ENCODE measurements at places on chromosomes 4 and X. TPM values are rescaled to one million over a fixed set of nuclear protein-coding genes. Genes with fewer than 3 reads are reported as not detected.

- no peaks in the 10 kb centered on the region for H3K27me3 ChIP-seq
- H3K4me1 ChIP-seq = peaks cover 11% of the 10 kb centered on the region
These were observed 165.7 kb downstream of the RAPGEF2 start for GRCh38 chr4:159268607-159269006.

GRCh38 chrX:135536877-135537276 lies 16.4 kb downstream of the INTS6L start:
- no peak overlapping the region for H3K27ac ChIP-seq
- peaks cover 6% of the 10 kb centered on the region for H3K4me1 ChIP-seq
- no peak overlapping the region for H3K4me3 ChIP-seq
- DNase-seq = no peak

DNA sequence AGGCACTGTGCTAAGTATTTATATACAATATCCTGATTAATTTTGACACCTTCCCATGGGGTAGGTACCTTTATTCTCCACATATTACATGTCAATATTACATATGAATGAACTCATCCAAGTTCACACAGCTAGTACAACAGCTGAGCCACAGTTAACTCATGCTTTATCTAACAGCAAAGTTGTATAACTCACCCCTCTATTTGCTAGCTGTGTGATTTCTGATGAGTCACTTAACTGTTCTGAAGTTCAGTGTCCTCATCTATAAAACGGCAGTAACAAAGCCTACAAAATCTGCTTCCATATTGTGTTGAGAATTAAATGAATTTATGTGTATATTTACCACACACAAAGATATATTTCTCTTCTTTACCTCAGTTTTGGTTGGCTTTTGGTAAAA lies 48.2 kb upstream of the KDR start:
- no peak for DNase-seq
- no peak overlapping the region for H3K27ac ChIP-seq
- peaks cover 46% of the 10 kb centered on the region for H3K4me1 ChIP-seq
- H3K36me3 ChIP-seq = peaks cover 6% of the 10 kb centered on the region
- H3K4me3 ChIP-seq = no peak overlapping the region

DNA sequence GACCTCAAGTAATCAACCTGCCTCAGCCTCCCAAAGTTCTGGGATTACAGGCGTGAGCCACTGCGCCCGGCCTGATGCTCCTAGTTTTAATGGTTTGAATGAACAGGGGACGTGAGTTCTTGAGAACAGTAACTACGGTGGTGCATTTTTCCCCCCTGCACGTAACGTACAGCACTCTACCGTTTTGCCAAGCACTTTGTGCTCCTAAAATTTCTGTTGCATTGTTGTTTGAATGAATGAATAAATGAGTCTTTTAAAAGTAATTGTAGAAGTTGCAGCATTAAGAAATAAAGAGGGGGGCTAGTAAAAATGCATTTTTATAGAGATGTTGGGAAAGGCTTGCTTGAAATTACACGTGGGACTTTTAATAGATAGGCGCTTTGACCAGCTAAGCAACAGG lies at the start of gene RPA4:
Gene RPA4, plus strand, starts transcription at position 301 of the 400 bp plus-strand sequence. CDS start 403 bp downstream, outside the sequence.
- DNase-seq = no peak
- no peak within 1 kb of the TSS for H3K4me3 ChIP-seq
- peaks cover 2% of the 10 kb centered on the region for H3K4me1 ChIP-seq
- H3K27me3 ChIP-seq = no peaks in the 10 kb centered on the region

GRCh38 chr4:157217708-157218107 lies 2.8 kb upstream of the GRIA2 start:
- H3K4me1 ChIP-seq = peaks cover 17% of the 10 kb centered on the region
- DNase-seq = no peak
- no peak overlapping the region for H3K27ac ChIP-seq
- no peaks in the 10 kb centered on the region for H3K36me3 ChIP-seq
- H3K27me3 ChIP-seq = peaks cover 45% of the 10 kb centered on the region

- no peak overlapping the region for H3K27ac ChIP-seq
- no peaks in the 10 kb centered on the region for H3K27me3 ChIP-seq
- H3K36me3 ChIP-seq = peaks cover 34% of the 10 kb centered on the region
These were observed 53.3 kb downstream of the MEPE start for GRCh38 chr4:87886083-87886482.

INTS6L gene
- total RNA-seq = 6.5 TPM

NUDT11 gene
- 24.3 TPM for total RNA-seq
